Hepatocyte (in vitro differentiated cells): ENCODE measurements at places on chromosomes 7 and 10. TPM values are rescaled to one million over a fixed set of nuclear protein-coding genes. Genes with fewer than 3 reads are reported as not detected.

The PUS7 gene
- 4.3 and 6.1 TPM in 2 replicates for polyA plus RNA-seq

The ST8SIA6 gene
- polyA plus RNA-seq, result 0.10 and 0.94 TPM in 2 replicates

DNA sequence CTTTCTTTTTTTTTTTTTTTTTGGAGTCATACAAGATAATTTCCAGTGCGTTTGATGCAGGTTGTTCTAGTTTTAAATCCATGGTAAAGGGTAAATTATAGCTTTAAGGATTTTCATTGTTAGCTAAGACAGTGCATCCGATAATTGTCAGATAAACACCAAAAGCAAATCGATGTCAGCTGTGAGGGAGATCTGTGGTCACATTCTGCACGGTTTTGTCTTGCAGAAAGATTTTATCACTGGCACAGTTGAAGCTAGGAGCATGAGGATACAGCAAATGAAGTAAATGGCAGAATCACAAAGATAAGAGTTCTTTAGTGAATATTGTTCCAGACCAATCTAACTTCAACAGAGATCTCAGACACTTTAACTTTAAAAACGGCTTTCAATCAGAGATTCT, 648.8 kb upstream of the COBL start:
- no peaks in the 10 kb centered on the region for H3K36me3 ChIP-seq
- H3K4me1 ChIP-seq, result no peaks in the 10 kb centered on the region
- H3K27ac ChIP-seq, result no peak overlapping the region
- no peaks in the 10 kb centered on the region for H3K27me3 ChIP-seq
- DNase-seq, result no peak
- H3K4me3 ChIP-seq, result no peak overlapping the region

- no peaks in the 10 kb centered on the region for H3K27me3 ChIP-seq
- DNase-seq, result no peak
- H3K27ac ChIP-seq, result no peak overlapping the region
- H3K4me3 ChIP-seq, result no peak overlapping the region
- H3K4me1 ChIP-seq, result no peaks in the 10 kb centered on the region
- H3K36me3 ChIP-seq, result peaks cover 2% of the 10 kb centered on the region
Measured at GRCh38 chr10:133295426-133296320, 13.0 kb downstream of the TUBGCP2 start.

DNA sequence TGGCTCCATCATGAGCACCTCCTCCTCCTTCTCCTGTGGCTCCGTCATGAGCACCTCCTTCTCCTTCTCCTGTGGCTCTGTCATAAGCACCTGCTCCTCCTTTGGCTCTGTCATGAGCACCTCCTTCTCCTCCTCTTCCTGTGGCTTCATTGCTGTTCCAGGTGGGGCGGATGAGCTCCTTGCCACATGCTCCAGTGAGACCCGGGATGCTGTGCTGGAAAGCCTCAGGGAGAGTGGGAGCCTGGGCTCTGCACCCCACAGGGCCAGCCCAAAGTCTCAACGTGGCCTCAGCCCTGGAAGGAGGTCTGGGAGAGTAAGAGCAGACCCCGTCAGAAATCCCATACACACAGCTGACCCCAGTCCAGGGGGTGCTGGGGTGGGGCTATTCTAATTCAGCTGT, 380.7 kb downstream of the TCERG1L start:
- no peak overlapping the region for H3K27ac ChIP-seq
- DNase-seq, result no peak
- H3K27me3 ChIP-seq, result no peaks in the 10 kb centered on the region

DNA sequence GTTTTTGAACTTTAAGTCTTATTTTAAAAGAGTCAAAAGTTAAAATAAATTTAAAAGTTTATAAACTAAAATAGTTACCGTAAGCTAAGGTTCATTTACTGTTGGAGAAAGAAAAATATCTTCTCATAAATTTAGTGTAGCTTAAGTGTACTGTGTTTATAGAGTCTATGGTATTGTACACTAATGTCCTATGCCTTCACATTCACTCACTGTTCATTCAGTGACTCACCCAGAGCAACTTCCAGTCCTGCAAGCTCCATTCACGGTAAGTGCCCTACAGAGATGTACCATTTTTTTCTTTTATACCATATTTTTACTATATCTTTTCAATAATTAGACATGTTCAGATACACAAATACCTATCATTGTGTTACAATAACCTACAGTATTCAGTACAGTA, 97.6 kb downstream of the PTN start:
- no peak for DNase-seq
- H3K4me3 ChIP-seq, result no peak overlapping the region
- no peaks in the 10 kb centered on the region for H3K4me1 ChIP-seq
- H3K27ac ChIP-seq, result no peak overlapping the region
- no peaks in the 10 kb centered on the region for H3K27me3 ChIP-seq
